ENCODE measurements at places on chromosomes 3 and 15. TPM values are rescaled to one million over a fixed set of nuclear protein-coding genes. Genes with fewer than 3 reads are reported as not detected.

Gene LSMEM2
- total RNA-seq = not detected

Gene SLC6A20
- total RNA-seq = not detected

Gene NANOGP8
- not detected for total RNA-seq

Gene PRKCI
- total RNA-seq = 63.9 TPM

Gene C3orf22
- not detected for total RNA-seq

Gene CFAP92
- total RNA-seq = 0.49 TPM

DNA sequence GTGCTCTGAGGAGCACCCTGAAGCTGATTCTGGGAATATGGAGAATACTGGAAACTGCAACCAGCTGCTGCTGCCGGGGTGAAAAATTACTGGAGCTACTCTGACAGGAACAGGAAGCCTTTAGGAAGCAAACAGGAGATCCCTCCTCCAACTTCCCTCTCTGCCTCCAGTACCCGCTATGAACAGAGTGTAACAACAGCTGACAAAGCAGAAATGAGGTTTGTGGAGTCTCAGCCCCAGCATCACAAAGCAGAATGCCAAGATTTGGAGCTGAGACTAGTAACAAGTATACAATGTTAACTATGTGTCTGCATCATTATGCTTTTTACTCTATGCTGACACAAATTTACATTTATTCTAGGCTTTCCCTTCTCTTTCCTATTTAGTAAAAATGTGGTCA lies 22.7 kb upstream of the PIAS1 start:
- no peak for DNase-seq

DNA sequence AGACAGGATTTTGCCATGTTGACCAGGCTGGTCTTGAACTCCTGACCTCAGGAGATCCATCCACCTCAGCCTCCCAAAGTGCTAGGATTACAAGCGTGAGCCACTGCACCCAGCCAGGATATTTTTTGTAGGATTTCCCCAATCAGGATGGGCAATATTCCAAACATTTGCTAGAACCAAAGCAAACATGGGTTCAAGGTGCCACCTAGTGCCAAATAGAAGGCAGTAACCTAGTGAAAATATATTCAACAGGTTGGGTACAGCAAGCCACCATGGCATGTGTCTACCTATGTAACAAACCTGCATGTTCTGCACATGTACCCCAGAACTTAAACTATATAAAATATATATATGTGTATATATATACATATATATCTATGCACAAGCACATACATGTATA lies 185.9 kb upstream of the CADM2 start:
- no peak for DNase-seq

GRCh38 chr3:134693226-134693625 lies 42.4 kb upstream of the KY start:
- DNase-seq = peak; percentile 61

DNA sequence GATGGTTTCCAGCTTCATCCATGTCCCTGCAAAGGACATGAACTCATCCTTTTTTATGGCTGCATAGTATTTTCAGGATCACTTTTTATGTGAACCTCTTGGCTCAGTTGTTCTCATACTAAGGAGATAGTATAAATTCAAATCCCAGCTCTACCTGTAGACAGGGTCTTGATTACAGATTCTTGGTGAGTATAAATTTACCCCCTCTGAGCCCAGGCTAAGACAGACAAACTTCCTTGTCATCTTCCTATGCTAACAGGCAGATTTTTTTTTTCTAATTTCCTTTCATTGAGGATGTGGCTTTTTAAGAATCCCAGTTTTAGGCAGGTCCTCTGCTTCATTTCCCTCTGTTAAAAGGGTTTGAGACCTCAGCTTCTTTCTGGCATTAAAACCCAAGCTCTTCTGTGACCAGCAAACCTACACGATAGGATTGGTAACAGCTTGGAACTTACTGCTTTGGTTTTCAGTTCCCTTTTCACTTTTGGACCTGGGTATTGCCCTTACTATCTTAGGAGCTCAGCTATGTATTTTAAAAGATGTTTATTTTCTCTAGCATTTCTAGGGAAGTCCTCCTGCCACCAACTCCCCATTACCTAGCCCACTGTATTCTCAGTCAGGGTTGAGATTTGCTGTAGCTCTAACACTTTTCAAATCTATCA lies 72.5 kb downstream of the VPS8 start:
- DNase-seq = no peak

- no peak for DNase-seq
Measured at GRCh38 chr3:19022546-19022945, 125.8 kb upstream of the KCNH8 start.
